ENCODE measurements at places on chromosomes 3 and 15.

- DNase-seq: no peak
Observed at GRCh38 chr3:128971421-128972100, 22.3 kb downstream of the CFAP92 start.

DNA sequence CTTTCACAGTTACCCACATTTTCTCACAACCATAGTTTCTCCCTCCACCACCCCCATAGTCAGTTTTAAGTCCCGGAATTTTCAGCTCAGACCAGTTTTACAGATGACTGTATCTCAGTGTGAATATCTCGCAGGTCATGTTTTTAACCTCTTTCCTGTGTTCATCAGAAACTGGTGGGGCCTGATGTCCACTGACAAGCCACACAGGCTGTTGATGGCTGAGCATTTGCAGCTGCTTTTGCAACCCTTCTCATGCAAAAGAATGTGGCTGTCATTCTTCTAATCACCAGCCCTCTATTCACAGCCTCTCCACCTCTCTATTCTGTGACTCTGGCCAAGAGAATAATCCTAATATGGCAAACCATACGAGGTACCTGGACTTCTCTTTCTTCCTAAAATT lies 8.5 kb downstream of the GYG1 start:
- no peak for DNase-seq

- peak; percentile 49 for DNase-seq
Observed at GRCh38 chr15:23647421-23648370, at the start of gene MAGEL2. MAGEL2 (minus strand) TSS chr15:23647867; CDS start chr15:23647742, 125 bp downstream.

DNA sequence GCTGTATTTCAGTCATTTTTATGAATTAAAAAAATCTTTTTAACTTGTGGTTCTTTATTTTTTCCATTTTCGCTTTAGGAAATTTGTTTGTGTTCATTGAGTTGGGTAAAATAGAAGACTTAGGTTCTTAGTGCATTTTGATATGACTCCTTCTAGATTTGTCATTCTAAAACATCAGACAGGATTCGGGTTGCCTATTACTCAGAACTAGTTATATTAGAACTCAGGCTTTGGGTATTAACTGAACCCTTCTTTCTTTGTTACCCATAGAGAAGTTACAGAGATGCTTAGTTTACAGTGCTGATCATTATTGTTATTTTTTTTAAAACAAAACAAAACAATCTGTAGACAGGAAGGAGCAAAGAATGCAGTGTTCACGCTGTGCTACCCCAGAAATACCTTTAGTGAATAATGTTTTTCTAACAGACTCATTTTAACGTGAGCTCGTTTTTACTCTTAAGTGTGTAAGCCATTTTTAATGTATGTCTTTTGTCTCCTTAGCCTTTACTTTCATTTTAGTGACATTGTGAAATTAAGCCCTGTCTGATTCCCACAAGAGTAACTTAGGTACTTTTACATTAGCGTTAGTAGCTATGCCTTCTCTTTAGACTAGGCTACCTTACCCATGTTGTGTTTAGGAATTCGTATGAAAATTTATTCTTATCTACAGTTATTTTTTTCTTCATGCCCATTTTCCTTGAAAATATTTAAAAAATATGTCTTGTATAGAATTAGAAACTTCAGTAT lies 53.4 kb downstream of the CMC1 start:
- no peak for DNase-seq

DNA sequence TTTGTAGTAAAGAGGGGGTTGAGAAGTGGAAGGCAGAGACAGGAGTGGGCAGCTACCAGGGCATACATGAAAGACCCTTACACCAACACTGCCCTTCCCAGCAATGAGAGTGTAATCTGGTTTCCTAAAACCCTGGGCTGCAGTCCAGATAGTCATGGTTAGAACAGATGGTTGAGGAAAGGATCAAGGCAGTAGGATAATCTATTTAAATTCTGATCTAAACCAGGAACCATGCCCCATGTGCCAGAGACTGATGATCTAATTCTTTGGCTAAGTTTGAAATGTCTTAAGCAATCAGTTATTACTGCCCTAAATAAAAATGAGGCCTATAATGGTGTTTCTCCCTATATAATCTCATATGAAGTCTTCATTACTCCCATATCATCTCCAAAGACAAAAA lies 59.6 kb downstream of the PRTG start:
- no peak for DNase-seq

- DNase-seq: peak; percentile 19
Observed at GRCh38 chr3:150830094-150830681, 67.2 kb upstream of the SIAH2 start.

DNA sequence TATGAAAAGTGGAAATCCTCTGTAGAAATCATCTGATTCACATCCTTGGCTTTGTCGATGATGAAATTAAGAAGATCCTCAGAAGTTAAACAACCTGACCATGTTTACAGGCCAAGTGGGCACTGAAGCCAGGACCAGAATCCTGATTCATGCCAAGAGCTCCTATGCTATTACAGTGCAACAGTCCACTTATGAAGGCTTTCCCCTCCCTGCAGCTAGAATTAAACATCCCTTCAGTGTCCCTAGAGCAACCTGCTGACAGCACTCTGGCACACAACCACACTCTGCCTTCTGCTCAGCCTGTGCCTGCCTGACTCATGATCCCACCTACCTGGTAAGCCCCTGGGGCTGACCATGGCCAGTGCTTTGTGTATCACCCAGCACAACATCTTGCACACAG lies 33.8 kb downstream of the TXNRD3 start:
- no peak for DNase-seq

GRCh38 chr3:194687638-194688199 lies 2.0 kb downstream of the FAM43A start:
- DNase-seq: peak; percentile 87

- no peak for DNase-seq
Observed at GRCh38 chr15:58369261-58369701, 62.5 kb upstream of the LIPC start.

DNA sequence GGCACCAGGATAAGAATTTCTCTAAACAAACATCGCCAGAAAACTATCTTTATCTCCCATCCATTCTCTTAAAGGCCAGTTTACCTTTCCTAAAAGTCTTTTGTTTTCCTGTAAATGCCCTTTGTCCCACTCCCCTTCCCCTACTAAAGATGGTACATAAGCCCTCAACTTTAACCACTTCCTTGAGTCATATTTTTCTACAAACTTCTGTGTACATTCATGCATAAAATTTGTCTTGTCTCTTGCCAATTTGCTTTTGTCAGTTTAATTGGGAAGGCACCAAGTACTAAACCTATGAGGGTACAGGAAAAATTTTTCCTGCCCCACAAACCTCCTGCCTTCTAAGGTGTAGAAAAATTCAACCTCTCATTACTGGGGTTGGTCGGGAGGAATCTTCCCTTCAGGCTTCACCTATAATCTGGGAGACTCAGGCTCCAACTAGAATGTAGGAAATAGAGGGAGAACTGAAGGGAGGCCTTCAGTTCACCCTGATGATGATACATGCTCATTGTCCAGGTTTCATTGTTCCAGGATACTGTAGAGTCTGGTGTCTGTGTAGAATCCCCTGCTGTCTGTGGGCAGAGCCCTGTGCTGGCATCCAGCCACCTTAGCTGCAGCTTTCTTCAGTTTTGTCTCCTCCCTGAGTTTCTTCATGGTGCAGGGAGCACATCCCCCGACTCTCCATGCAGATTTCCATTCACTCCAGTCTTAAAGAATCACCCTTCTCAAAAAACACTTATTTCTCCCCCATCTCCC lies 53.2 kb downstream of the CD200R1L start:
- no peak for DNase-seq

DNA sequence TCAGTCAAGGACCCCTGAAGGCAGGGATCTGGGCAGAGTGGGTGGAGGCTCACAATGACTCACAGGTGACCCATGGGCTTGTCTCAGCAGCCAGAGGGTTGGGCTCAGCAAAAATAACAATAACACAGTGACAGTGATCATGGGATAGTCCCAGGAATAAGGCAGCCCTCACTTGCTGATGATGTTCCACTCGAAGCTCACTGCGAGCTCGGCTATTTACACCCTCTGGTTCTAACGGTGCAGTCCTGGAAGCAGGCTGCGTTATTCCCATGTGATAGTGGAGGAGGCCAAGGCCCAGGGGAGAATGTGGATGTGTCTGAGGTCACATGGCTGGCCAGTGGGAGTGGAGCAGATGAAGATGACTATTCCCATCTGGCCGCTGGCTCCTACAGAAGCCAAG lies 16.2 kb downstream of the CCDC33 start:
- no peak for DNase-seq

DNA sequence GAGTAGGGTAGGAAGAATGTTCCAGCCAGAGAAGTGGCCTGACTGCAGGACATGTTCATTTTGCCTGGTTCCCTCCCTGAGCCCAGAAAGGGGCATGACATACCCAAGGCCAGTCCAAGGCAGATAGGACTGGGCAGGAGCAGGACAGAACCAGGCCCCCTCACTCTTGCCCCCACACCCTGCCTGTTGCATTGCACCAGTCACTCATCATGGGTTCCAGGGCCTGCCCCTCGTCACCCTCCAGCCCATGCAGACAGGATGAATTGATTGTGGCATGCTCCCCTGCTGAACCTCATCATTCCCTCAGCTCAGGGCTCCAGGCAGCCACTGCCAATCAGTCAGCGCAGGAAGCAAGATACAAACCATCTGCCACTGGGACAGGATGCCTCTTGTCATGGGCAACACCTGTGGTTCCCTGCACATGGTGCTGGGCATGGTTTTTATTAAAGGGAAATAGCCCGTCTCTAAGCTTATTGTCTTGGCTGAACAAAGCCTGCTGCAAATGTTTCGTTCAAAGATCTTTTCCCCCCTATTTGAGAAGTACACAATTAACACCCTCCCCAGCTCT lies 48.9 kb downstream of the RASGRF1 start:
- no peak for DNase-seq

- no peak for DNase-seq
Observed at GRCh38 chr15:35663956-35664355, 118.0 kb upstream of the DPH6 start.

GRCh38 chr3:36635731-36636130 lies 128.6 kb downstream of the DCLK3 start:
- DNase-seq: no peak

DNA sequence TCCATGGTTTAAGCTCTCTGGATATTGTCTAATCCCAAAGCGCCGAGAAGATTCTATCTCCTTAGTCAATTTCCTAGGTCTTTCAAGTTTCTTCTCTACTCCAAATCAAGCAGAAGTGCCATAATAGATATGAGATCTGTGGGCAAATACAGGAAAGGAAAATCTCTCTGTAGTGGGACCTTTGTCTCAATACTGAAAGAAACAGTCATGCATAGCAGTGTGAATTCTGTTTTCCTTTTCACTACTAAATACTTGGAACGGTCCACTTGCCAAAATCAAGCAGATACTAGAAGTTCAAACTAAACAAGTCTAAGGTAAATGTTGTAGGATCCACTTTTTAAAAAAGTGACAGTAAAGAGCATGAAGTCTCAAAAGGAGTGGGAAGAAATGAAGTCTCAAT lies 236.6 kb downstream of the ZMAT3 start:
- no peak for DNase-seq

DNA sequence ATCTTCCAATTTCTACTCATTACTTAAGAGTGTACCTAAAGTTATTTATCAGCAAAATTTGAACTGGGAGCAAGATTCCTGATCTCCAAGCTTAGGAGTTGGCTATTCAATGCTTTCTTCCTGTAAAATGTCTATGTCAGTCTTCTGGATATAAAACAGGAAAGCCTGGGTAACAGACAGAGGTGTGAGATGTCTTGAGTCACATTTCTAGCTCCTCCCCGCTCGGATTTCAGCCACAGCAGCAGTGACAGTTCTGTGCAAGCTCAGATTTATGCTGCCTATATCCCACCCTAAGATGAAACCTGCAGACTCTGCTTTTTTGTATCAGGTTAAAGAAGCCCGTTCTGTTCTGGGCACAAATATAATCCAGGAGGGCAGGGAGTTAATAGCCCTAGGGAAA lies 2.1 kb upstream of the ARMC8 start:
- no peak for DNase-seq

- no peak for DNase-seq
Observed at GRCh38 chr3:32712506-32713055, 27.6 kb downstream of the CNOT10 start.

GRCh38 chr3:62987721-62988120 lies 112.5 kb upstream of the CADPS start:
- DNase-seq: no peak

DNA sequence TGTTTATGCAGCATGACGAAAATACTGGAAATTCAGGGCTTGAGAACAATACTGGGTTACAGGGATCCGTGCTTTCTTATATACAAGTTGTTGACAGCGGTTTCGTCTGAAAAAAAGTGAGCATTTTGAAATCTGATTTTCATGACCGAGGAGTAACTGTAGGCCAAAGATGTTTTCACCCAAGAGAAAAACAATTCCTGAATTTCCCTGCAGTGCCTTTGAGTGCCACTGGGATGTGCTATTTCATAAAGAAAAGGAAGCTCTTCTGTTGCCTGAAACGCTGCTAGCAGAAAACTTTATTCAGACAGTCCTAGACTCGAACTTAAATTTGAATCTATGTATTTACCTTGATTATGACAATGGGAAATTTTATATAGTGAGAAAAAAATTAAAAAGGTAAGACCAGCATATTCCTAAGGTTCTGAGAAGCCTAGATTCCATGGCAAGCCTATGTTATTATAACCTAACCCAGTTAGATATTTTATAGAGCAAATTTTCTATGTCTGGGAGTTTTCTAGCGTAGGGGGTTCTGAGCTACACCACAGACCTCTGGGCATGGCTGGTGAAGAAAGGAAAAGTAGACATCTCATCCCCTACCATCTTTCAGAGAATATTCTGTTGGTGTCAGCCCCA lies 30.2 kb downstream of the KCNAB1 start:
- DNase-seq: peak; percentile 45

- DNase-seq: no peak
Observed at GRCh38 chr15:74768099-74768770, 13.6 kb upstream of the CSK start.

GRCh38 chr15:33116198-33116597 lies 78.3 kb downstream of the FMN1 start:
- no peak for DNase-seq

DNA sequence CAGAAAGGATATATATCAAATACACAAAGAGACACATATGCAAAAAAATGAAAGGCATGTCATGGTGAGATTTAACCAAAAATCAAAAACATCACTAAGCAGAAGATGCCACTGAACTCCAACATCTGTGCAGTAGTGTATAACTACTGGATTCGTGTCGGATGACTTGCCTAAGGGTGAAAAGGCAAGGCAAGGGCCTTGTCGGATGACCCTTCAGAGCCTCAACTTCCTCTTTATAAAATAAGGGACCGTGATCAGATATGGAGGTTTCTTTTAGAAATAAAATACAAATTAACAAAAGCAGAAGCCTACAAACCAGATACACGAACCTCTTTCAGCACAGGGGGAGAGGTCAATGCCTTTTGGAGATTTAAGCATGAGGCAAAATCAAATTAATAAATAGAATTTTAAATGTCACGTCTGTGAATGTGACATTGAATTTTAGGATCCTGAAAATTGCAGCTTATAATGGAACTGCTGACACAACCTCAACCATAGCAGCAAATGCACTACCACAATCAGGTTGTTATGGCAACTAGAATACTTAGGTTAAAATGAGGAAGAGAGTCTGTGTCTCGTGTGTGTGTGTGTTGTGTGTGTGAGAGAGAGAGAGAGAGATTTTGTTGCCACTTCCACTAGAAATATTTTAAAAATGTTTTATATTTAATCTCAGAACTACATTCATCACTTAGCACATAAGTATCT lies 8.3 kb upstream of the CHRM5 start:
- no peak for DNase-seq

- DNase-seq: no peak
Observed at GRCh38 chr15:67178569-67179210, 75.8 kb downstream of the AAGAB start.

All from WTC11 (cell line).